ENCODE measurements at places on chromosomes 4 and X.

- no peak for DNase-seq
Measured at GRCh38 chr4:83071116-83071515, 36.1 kb downstream of the COPS4 start.

DNA sequence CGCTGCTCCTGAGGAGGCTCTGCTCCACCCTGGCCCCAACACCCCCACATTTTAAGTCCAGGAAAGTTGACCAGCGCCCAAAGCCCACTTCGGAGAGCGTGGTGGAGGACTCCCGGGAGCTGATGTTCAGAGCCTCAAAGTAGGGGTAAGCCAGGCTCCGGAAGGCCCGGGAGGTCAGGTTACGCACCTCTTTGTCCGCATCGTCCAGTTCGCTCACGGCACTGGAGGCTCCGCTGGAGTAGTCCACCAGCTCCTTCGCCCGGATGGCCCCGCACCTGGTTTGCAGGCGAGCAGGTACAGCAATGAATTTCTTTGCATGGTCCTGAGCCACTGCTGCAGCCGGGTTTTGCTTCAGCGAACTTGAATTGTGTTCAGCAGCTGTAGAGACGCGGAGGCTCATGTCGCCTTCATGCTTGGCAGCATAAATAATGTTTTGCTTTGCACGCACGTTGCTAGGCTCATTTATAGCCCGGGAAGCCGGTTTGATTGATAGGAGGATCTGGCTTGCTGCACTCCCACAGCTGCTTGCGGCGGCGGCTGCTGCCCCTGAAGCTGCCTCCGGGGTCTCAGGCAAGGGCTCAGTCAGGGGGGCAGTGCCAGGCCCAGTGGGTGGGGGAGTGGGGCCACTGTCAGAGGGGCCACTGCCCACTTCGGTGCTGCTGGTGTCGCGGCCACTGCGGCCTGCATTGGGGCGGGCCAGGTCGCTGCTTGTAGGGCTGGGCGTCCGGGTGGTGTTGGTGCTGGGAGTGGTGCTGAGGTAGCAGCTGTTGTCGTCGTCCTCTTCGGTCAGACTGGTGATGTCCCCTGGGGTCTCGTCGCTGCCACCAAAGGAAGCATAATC lies 4.8 kb downstream of the C4orf54 start:
- no peak for DNase-seq

DNA sequence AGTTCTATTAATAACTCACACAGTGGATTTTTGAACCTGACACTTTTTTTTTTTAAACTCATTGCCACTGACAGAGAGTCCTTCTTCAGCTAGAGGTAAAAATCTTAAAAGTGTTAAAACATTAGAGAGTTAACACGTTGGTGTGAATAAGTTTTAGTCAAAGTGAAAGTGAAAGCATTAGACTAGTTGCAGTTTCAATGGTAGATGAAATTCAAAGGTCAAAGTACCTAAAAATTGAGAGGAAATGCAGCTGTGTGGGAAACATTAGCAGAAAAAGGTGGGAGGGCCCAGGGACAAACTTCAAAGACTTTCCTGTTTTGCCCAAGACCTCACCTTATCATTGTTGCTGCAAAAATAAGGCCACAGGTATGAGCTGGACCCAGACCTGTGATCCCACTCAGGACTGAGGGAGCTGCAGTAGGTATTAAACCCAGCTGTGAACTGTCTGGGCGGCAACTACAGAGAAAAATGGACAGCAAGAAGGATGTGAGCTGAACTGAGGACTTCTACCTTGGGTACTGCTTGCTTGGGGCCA lies 17.6 kb upstream of the GABRA4 start:
- no peak for DNase-seq

DNA sequence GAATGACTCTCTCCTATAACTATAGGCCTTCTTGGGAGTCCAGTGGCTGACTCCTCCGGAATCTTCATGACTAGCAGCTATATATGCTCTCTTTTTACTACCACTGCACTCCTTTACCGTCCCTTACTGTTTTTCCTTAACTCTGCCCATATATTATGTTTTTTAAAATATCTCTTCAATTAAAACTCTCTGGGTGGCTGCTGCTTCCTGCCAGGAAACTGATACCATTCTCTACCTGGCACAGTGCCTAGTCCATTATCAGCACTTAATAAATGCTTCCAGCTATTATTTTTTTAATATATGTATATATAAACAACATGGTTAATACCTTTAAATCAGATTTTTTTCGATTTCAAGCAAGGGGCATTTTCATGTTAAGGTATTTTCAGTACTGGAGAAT lies 136.6 kb upstream of the FAM47B start:
- no peak for DNase-seq

DNA sequence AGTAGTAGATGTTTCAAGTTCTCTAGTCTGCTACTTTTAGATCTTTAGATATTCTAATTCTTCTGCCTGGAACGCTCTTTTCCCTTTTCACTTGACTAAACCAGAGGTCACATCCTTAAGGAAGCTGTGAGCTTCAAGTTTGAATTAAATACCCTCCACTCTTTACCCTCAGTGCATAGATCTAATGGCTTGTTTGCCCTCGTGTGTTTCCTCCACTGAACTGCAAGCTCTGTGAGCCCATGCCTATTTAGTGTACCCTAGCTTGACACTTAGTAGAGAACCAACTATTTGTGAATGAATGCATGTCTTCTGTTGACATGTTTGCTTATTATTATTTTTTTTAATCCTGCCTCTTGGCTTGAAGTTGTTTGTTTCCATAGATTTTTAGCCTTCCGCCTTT lies 138.3 kb downstream of the PDE5A start:
- no peak for DNase-seq

- DNase-seq = no peak
Measured at GRCh38 chrX:30533266-30533665, 44.3 kb downstream of the TASL start.

DNA sequence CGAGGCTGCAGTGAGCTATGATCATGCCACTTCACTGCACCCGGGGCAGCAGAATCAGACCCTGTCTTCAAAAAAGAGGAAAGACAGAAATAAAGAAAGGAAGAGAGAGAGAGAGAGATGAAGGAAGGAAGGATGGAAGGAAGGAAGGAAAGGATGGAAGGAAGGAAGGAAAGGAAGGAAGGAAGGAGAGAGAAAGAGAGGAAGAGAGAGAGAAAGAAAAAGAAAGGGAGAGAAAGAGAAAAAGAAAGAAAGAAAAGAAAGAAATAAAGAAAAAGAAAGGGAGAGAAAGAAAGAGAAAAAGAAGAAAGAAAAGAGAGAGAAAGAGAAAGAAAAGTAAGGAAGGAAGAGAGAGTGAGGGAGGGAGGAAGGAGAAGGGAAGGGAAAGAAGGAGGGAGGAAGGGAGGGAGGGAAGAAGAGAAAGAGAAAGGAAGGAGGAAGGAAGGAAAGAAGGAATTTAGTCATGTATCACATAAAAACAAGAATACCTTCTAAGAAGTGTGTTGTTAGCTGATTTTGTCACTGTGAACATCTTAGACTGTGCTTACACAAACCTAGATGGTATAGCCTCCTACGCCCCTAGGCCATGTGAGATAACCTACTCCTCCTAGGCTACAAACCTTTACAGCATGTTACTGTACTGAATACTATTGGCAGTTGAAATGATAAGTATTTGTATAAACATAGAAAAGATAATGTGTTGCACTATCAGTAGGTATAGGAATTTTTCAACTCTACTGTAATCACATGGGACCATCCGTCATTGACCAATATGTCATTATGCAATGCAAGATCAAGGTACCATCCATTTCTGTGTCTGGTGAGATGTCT lies 17.4 kb upstream of the AFF1 start:
- no peak for DNase-seq

DNA sequence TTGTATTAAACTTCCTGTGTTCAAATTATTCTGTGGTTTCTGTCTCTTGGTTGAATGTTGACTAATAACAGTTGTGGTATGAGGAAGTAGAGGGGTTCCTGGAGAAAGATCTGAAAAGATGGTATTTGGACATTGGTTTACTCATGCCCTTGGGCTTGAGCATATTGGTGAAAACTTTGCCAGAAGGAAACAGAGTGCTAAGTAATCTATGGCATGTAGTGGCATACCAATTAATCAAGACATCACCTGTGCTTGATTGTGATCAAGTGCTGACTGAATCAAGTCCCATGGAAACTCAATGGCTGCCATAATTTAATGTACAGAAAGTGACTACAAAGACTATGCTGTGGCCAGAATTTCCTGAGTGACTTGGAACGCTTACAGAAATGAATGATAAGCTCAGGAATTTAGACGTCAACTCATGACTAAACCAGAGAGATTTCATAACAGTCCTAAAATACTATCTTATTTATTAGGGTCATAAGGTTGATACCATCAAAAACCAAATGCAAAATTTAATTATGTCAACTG lies 2062.9 kb downstream of the ARAP2 start:
- DNase-seq = no peak

DNA sequence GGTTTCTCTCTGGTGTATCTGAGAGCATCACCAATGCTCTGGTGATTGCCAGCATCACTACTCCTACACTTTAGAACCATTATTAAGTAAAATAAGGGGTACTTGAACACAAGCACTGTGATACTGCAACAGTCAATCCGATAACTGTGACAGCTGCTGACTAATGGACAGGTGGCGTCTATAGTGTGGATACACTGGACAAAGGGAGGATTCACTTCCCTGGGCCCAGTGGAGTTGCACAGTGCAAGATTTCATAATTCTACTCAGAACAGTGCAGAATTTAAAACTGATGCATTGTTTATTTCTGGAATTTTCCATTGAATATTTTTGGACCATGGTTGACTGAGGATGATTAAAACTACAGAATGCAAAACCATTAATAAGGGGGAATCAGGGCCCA lies 97.8 kb downstream of the SHROOM3 start:
- DNase-seq = no peak

GRCh38 chr4:131304686-131305085 lies 1844.4 kb upstream of the PCDH10 start:
- no peak for DNase-seq

GRCh38 chr4:40575846-40576245 lies 53.8 kb downstream of the RBM47 start:
- DNase-seq = no peak

DNA sequence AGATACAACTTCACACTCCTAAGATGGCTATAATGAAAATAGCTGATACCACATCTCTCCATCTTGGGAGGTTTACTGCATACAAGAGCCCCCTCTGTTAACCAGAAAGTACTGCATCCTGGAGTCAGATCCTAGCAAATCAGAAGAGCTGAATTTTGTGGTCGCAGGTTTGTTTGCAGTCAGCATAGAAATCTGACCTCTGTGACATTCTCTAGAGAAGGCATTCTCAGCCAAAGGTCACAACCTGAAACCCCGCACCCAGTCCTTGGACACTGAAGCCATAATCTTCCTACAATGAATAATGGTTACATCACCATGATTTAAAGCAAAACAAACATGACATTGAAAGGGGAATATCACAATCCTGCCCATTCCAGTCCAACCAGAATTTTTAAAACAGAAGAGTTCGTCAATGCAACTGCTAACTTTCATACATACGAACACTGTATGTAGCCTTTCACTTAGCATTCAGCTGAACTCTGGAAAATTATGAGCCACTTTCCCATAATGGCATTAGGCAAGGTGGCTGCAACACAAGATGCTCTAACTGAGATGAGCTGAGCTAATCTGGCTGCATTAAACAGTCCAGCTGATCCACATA lies 17.6 kb downstream of the HS6ST2 start:
- no peak for DNase-seq

DNA sequence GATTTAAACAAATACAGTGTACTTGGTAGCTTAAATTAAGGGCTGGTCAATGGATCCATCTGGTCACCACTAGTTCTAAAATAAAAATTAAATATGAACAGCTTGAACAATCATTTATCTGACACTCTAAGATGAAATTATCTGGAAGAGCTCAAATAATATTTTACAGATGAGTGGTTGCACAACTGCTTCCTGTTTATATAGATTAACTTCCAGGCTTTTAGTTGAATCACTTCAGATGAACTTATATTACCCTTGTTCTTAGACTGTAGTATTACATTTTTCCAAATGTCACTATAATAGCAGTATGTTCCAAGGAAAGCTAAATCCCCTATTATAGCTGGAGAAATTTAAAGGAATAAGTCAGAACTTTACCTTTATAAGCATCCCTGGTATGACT lies 92.4 kb upstream of the SMIM10 start:
- no peak for DNase-seq

DNA sequence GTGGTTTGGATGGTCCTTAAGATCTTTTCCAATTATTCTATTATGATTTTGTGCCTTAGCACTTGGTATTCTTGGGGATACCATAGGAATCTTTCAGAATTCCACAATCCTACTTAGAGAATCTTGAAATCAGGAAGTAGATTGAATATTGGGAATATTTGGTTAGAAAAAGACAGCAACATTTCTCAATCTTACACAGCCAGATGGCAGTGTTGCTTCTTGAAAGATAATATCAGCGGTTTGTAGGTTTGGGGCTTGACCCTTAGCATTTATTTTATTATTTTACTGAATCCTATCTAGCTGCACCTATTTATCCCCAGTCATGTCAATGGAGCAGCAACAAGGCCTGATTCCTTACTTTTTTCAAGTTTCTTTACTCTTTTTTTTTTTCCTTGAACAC lies 28.6 kb downstream of the MAGEB1 start:
- no peak for DNase-seq

DNA sequence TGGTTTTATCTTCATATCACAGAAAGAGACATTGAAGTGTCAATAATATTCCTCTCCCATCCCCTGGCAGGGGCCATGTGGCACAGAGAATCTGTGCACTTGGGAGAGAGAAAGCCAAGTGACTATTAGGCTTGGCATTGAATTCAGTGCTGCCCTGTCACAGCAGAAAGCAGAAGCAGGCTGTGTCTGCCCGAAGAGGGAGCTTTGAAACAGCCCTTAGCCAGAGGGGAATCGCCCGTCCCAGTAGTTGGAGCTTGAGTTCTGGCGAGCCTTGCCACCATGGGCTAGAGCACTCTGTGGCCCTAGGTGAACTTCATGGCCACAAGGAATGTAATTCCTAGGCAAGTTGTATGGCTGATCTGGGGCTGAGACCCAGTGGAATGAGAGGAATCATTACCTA lies 282.5 kb upstream of the PCDH10 start:
- DNase-seq = no peak

GRCh38 chrX:18985186-18985435 lies 1.2 kb upstream of the PHKA2 start:
- no peak for DNase-seq

DNA sequence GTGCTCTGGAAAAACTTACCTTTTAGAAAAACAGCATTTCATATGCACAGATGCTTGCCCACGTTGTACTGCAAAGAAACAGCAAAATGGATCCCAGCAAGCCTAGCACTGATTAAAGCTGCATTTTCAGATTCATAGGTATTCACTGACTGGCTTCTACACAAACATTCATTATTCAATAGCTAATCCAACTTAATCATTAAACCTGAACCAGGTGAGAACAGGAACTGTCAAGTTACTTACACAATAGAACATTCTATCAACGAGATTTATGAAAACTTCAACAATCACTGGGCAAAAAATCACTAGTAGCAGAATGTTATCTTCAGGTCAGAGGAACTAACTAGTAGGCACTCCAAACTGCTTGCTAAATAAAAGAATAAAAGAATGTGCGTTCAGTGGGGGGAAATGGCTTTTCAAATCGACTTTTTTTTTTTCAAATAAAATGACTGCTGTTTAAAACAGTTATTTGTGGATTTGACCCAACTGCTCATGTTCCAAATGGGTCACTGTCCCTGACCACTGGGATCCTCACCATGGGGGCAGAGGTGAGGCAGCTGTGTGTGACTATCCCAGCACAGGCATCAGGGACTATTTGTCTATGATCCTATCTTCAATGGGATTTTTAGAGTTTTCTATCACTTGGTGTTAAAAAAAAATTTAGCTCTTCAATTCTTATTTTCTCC lies 42.3 kb downstream of the STX18 start:
- no peak for DNase-seq

GRCh38 chr4:159401791-159402380 lies 299.0 kb downstream of the RAPGEF2 start:
- DNase-seq = no peak
